Osteoblast (primary cell): ENCODE measurements at places on chromosomes 6 and 20. TPM values are rescaled to one million over a fixed set of nuclear protein-coding genes. Genes with fewer than 3 reads are reported as not detected.

- H3K27ac ChIP-seq = no peak overlapping the region
- no peaks in the 10 kb centered on the region for H3K36me3 ChIP-seq
- no peak for DNase-seq
- no peaks in the 10 kb centered on the region for H3K4me1 ChIP-seq
These were observed 172.0 kb downstream of the ZDHHC14 start for GRCh38 chr6:157552820-157553485.

- no peaks in the 10 kb centered on the region for H3K27me3 ChIP-seq
- peaks cover 47% of the 10 kb centered on the region for H3K4me1 ChIP-seq
- H3K27ac ChIP-seq = peak overlapping the region; percentile 89
These were observed 44.9 kb upstream of the TLDC2 start for GRCh38 chr20:36830791-36831691.

GRCh38 chr6:160077526-160077925 is 44.1 kb upstream of the SLC22A1 start:
- DNase-seq = peak; percentile 76
- peaks cover 60% of the 10 kb centered on the region for H3K36me3 ChIP-seq
- H3K4me3 ChIP-seq = no peak overlapping the region
- no peaks in the 10 kb centered on the region for H3K4me1 ChIP-seq

The SLC22A23 gene
- 16.2 and 18.1 TPM in 2 replicates for total RNA-seq

The CDH26 gene
- total RNA-seq = under 0.01 and 0.29 TPM in 2 replicates

- H3K4me3 ChIP-seq = no peak overlapping the region
- H3K4me1 ChIP-seq = peaks cover 37% of the 10 kb centered on the region
- H3K27me3 ChIP-seq = no peaks in the 10 kb centered on the region
- no peak for DNase-seq
These were observed 11.8 kb downstream of the DSE start for GRCh38 chr6:116382587-116382986.

- no peak overlapping the region for H3K4me3 ChIP-seq
- H3K27me3 ChIP-seq = no peaks in the 10 kb centered on the region
- no peak overlapping the region for H3K27ac ChIP-seq
- no peak for DNase-seq
- no peaks in the 10 kb centered on the region for H3K4me1 ChIP-seq
These were observed 62.8 kb downstream of the FAM120B start for GRCh38 chr6:170369403-170369802.

GRCh38 chr20:575230-575629 is 31.6 kb upstream of the CSNK2A1 start:
- DNase-seq = no peak
- H3K4me1 ChIP-seq = peaks cover 4% of the 10 kb centered on the region
- H3K36me3 ChIP-seq = no peaks in the 10 kb centered on the region
- H3K4me3 ChIP-seq = no peak overlapping the region
- no peak overlapping the region for H3K27ac ChIP-seq
- H3K27me3 ChIP-seq = peaks cover 26% of the 10 kb centered on the region

DNA sequence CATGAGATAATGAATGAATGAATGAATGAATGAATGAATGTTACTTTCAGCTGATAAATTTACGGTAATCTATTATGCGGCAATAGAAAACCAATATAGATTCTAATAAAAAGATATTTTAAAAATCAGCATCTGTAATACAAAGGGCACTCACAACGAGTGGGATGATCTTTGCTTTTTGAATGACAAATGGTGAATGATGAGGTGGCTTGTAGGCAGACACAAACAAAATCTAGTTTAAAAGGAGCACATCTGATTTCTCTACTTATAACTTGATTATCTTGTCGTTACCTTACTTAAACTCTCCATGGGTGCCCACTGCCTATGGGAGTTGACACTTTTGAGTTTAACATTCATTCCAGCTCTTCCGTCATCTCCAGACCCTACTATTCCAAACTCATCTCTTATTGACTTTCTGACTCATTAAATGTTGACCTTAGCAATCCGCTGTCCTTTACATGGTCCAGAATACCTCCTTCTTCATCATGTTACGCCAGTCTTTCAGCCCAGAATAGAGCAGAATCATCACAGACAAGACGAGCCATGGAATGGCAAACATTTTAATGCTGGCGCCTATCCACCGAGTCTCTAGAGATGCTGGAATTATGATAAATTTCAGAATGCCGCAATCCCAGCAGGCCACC is 41.3 kb downstream of the NHLRC1 start:
- no peak for DNase-seq
- H3K27me3 ChIP-seq = no peaks in the 10 kb centered on the region
- H3K4me1 ChIP-seq = peaks cover 4% of the 10 kb centered on the region
- H3K4me3 ChIP-seq = no peak overlapping the region
- no peaks in the 10 kb centered on the region for H3K36me3 ChIP-seq

DNA sequence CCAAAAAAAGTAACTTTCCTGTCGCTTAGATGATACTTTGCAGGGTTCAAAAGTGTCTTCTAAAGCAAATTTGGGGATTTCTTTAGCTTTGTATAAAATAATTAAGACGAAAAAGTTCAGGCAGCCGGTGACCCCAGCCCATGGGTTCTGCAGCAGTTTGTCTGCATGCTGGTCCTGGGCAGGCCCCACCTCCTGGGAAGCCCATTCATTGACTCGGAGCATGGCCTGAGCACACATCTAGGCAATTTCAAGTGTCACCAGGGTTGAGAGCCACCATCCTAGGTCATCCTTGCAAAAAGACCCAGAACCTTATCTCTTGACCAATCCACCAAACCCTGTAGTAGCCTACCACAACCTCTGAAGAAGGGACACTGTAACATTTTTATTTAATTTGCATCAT is 20.6 kb downstream of the BFSP1 start:
- H3K36me3 ChIP-seq = no peaks in the 10 kb centered on the region
- DNase-seq = no peak
- H3K4me3 ChIP-seq = no peak overlapping the region
- H3K27me3 ChIP-seq = no peaks in the 10 kb centered on the region
- H3K4me1 ChIP-seq = peaks cover 6% of the 10 kb centered on the region

DNA sequence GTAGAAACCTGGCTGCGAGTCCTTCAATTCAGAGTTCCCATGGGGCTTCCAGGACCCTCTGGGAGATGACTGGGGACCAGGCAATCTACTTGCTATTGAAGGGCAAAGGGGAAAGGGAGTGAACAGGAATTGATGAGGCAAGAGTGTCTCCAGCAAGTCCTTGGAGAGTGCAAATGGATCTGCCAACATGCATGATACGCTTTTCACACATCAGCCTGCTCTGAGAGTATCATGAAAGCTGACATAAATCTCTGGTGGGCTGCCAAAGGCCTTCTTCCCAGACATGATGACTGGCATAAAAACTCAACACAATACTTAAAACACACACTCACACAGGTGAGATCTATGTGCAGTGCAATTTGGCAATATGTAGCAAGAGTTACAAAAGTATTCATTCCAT is 759.1 kb downstream of the PTPRT start:
- H3K36me3 ChIP-seq = no peaks in the 10 kb centered on the region
- no peaks in the 10 kb centered on the region for H3K4me1 ChIP-seq
- H3K4me3 ChIP-seq = no peak overlapping the region
- no peaks in the 10 kb centered on the region for H3K27me3 ChIP-seq
- H3K27ac ChIP-seq = no peak overlapping the region

The WFDC10B gene
- total RNA-seq = not detected in 2 replicates

The SLC17A1 gene
- total RNA-seq = not detected in 2 replicates

The SYNDIG1 gene
- total RNA-seq = 2.2 and 3.2 TPM in 2 replicates

The KCNK5 gene
- not detected in 2 replicates for total RNA-seq

DNA sequence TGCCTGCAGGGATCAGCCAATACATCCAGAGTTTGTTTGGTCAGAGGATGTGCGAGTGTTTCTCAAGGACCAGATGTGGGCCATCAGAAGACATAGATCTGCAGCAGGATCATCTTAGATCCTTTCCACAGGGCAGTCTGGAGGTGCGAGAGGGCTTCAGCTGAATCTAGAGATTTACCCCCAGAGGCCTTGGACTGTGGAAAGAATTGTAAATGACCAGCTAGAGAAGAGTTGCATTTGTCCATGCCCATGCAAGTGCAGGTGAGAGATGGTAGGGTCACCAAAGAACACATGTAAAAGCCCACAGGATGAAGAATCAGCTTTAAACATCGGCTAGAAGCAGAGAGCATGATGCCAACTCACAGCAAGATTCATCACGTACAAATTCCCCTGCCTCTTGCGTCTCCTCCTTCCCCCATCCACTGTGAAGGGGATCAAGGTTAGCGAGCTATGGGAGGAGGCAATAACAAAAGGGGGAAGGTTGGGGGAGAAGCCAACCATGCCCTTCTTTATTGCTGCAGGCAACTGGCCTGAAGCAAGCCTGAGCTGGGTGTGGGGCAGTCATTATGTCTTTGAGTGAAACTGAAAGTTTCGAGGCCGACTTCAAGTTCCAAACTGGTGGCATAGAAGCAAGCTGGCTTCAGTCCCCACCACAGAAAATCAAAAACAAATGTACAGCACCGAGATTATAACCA is 83.5 kb downstream of the SCML4 start:
- no peaks in the 10 kb centered on the region for H3K36me3 ChIP-seq
- no peak overlapping the region for H3K27ac ChIP-seq

The TSBP1 gene
- not detected in 2 replicates for total RNA-seq

DNA sequence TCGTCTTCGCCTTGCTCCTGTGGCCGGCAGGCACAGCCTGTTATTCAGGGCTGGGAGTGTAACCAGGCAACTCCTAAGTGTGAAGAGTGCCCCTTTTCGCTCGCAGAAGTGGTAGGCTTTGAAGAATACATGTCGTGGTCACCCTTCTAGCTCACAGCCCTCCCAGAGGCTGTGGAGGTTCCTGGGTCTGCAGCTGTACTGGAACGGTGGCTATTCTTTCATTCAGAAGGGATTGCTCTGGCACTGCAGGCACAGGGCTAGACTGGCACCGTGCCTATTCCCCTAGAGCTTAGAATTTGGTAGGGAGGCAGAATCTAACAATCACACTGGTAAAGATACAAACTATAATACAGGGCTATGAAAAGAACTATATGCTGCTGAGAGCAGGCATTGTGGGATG is 1.1 kb upstream of the SRSF12 start:
- H3K4me3 ChIP-seq = no peak overlapping the region
- no peaks in the 10 kb centered on the region for H3K36me3 ChIP-seq
- peak; percentile 76 for DNase-seq

The CST2 gene
- total RNA-seq = not detected in 2 replicates

GRCh38 chr6:70113171-70113570 is 189.7 kb downstream of the COL9A1 start:
- H3K4me1 ChIP-seq = no peaks in the 10 kb centered on the region
- H3K4me3 ChIP-seq = no peak overlapping the region
- no peaks in the 10 kb centered on the region for H3K36me3 ChIP-seq
- no peak for DNase-seq
- H3K27me3 ChIP-seq = no peaks in the 10 kb centered on the region
- no peak overlapping the region for H3K27ac ChIP-seq

DNA sequence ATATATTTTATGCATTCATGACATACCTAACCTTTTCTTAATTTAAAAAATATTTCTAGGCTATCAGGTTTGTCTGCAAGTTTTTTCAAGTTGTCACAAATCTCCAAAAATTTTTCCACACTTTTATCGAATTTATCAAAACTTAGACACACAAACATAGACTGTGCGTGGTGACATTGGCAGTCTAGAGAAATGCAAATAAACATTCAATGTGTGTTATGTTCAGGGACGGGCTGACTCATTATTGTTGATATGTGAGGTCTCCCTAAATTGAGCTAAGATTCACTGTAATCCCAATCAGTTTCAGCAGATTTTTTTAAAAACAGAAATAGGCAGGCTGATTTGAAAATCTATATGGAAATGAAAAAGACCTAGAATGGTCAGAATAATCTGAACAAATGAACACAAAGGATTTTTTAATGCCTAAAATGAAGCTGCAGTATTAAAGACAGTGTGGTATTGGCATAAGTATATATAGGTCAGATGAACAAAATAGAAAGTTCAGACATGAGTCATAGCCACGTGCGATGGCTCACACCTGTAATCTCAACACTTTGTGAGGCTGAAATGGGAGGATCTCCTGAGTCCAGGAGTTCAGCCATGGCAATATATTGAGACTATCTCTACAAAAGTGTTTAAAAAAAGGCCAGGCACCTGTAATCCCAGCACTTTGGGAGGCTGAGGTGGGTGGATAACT is 19.2 kb downstream of the BLTP3A start:
- H3K27me3 ChIP-seq = no peaks in the 10 kb centered on the region
- H3K27ac ChIP-seq = no peak overlapping the region
- H3K36me3 ChIP-seq = no peaks in the 10 kb centered on the region
- no peak overlapping the region for H3K4me3 ChIP-seq
- DNase-seq = no peak

The PRDM1 gene
- total RNA-seq = 1.8 and 2.5 TPM in 2 replicates

The CRYBG1 gene
- 11.9 and 19.2 TPM in 2 replicates for total RNA-seq

DNA sequence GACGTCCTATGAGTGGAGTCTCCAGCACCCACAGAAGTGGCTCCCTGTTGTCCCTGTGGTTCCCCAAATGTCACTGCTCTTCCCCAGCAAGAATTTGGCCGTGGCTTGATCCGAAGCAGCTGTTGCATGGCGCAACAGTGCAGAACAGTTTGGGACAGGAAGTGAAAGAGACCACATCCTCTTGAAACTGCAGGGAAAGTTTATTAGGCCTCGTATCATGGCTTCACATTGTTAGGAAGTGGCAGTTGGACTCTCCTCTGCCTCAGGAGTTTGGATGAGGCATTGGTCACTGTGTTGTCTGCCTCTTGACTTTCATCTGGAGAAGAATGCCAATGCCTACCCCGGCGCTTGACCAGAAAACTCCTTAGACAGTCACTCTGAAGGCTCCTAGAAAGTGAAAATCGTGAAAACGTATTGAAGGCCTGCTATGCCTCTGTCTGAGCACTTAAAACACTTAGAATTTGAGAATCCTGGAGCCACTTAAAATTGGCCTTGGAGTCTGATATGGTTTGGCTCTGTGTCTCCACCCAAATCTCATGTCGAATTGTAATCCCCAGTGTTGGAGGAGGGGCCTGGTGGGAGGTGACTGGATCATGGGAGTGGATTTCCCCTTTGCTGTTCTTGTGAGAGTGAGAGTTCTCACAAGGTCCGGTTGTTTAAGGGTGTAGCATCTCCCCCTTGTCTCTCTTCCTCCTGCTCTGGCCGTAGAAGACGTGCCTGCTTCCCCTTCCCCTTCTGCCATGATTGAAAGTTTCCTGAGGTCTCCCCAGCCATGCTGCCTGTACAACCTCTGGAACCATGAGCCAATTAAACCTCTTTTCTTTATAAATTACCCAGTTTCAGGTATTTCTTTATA is 334.9 kb upstream of the JARID2 start:
- no peak overlapping the region for H3K27ac ChIP-seq
- H3K4me1 ChIP-seq = no peaks in the 10 kb centered on the region
- H3K36me3 ChIP-seq = no peaks in the 10 kb centered on the region
- no peak for DNase-seq

DNA sequence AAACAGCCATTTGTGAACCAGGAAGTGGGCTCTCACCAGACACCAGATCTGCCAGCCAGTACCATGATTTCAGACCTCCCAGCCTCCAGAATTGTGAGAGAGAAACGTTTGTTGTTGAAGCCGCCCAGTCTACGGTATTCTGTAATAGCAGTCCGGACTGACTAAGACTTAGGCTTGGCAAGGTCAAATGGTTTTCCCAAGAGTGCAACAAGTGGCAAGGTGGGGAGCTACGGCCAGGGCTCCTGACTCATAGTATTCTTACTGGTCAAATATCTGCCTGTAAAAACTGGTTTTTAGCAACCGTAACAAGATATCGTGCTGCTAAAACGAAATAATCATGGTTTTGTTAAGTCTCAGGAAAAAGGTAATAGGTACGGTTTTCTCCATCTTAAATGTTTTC is 37.8 kb downstream of the MCUR1 start:
- peak; percentile 92 for DNase-seq
- H3K27ac ChIP-seq = no peak overlapping the region
- no peaks in the 10 kb centered on the region for H3K36me3 ChIP-seq
- H3K4me3 ChIP-seq = no peak overlapping the region
- peaks cover 4% of the 10 kb centered on the region for H3K4me1 ChIP-seq
- no peaks in the 10 kb centered on the region for H3K27me3 ChIP-seq

The SMIM13 gene
- total RNA-seq = 8.0 and 8.3 TPM in 2 replicates

GRCh38 chr6:6803180-6803977 is 214.9 kb downstream of the LY86 start:
- H3K4me1 ChIP-seq = no peaks in the 10 kb centered on the region
- H3K27ac ChIP-seq = no peak overlapping the region
- H3K27me3 ChIP-seq = peaks cover 5% of the 10 kb centered on the region
- no peak overlapping the region for H3K4me3 ChIP-seq
